ENCODE measurements at places on chromosomes 1 and 21.
A peak's percentile ranks its signal among the peaks of the same experiment; 100 is the strongest.

DNA sequence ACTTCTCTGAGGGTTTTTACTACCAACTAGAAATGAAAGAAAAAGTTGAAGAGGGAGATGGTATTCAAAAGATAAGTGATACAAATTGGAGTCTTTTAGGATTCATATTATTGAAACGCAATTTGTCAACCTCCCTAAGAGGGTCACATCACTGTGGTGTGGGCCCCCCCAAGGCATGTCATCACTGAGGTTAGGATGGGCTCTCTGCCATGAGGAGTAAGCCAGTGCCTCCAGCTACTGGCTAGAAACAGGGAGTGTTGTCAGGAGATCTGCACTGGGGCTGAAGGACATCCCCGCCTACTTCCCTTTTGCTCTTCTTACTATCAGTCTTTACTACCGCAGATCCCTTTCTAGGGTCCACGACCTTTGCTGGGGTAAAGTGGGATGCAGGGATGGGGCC, 25.9 kb downstream of the ITSN1 start:
- peak; percentile 22 for DNase-seq

GRCh38 chr21:44724926-44725325, 13.6 kb upstream of the TSPEAR start:
- DNase-seq = no peak

- no peak for DNase-seq
These were observed 197.9 kb downstream of the NCAM2 start for GRCh38 chr21:21196087-21196486.

- DNase-seq = no peak
These were observed 40.9 kb downstream of the PTGFRN start for GRCh38 chr1:116950517-116951199.

DNA sequence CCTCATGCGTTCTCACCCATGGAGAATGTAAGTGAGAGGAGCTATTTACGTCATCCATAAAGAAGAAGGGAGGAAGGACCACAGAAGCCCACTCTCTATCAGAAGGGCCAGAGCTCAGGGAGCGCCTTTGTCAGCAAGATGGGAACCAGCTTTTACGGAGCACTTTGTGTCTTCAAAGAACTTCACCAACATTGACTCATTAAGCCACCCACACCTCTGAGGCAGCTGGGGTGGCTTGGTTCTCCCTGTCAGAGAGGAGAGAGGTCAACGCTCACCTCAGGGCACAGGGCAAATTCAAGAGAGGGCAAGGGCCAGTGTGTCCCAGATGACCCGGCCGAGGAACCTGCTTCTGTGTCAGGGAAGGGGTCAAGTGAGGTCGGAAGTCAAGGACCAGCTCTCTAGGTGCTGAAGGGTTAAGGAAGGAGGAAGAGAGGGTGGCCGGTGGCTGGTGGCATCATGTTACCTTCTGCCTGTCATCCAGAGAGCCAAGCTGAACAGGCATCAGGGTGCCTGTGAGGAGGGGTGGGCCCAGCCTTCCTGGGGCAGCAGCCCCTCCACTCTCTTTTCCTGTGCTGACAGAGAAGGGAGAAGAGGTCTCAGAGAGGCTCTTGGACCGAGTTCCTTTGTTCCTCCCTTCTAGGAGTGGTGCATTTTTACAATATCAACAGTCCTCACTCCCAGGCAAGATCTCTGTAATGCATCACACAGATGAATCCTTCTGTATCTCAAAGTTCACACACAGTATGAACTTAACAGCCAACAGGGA, 109.0 kb downstream of the ETS2 start:
- DNase-seq = peak; percentile 39

GRCh38 chr1:60759291-60759690, 323.1 kb upstream of the NFIA start:
- DNase-seq = peak; percentile 3

DNA sequence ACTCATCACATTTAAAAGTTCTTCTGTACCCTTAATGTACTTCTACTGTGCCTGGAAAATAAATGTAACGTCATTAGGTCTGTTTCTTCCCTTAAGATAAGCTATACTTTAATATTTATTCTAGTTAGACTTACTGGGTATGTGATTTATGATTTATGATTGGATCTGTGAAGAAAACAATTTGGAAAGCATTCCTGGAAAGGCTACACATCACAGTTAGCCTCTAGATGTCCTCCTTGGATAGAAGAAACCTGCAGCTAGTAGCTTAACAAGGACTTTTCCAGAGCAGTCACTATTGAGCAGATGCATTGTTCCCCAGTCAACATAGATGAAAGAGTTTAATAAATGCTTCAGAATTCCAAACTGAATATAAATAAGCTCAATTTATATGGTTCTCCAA, 22.2 kb upstream of the ABL2 start:
- DNase-seq = peak; percentile 40

GRCh38 chr1:245621589-245621988, 466.8 kb downstream of the KIF26B start:
- peak; percentile 31 for DNase-seq

DNA sequence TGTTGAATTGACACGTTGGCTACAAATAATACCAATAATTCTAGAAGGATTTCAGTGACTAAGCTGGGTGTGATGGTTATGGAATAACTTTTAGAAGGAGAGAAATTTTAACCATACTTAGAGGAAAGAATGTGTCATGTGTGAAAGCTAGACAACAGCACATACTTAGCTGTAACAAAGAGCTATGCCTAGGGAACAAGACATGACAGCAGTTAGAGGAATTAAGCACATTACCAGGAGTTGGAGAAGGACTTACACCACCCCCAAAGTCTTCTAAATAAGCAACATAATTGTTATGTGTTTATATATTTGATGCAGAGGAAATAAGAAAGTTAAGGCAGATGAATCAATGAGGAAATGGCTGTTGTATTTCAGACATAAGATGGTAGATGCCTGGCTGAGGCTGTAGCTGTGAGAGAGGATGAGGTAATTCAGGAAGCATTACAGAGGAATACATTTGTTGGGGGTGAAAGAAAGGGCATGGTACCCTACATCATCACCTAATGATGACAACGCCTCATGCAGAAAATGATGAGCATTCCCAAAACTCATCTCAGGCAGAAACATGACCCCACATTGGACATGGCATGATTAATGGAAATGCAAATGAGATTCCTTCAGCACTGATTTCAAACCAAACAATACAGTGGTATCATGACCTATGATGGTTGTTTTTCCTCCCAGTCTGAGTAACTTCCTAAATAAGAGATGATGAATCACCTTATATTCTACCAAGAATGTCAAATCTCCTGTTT, 211.5 kb downstream of the LHX8 start:
- no peak for DNase-seq

DNA sequence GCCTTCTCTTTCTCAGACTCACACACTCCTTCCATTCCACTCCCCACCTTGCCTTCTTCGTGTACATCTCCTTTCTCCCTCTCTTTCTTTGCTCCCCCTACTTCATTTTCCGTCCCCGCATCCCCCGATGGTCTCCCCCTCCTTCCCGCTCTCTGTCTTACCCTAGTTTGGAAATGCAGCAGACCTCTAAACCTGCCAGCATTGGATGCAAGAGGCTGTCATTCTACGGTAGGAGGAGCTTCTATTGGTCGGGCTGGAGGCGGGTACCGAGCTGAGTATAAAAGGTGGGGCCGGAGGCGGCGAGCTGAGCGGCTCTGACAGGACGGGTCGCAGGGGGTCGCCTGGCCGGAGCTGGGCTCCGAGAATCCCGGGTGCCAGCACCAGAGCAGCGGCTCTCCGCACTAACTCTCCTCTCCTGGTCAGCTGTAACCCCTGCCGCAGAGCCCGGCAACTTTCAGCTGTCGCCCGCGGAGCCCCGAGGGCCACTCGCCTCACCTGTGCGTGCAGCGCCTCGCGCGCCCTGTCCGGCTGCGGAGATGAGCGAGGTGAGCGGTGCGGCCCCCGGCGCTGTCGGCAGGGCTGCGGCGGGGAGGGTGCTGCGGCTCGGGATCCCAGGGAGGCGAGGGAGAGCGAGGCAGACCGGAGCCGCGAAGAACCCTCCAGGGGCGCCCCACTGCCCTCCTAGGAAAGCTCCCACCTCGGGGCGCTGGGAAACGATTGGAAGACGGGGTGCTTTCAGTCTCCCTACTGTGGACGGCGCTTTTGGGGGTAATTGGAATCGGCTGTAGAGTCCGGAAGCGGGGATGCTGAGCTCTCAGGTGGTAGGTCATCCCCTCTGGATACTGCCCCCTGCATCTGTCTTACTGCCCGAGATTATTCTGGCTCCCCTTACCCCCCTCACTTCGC, at the start of gene PCP4L1:
TSS of gene PCP4L1 (plus strand) at position 307 of the 906 bp plus-strand sequence. CDS start at position 537, 230 bp downstream.
- peak; percentile 72 for DNase-seq

GRCh38 chr1:154182344-154183045, 9.4 kb downstream of the TPM3 start:
- DNase-seq = peak; percentile 97

DNA sequence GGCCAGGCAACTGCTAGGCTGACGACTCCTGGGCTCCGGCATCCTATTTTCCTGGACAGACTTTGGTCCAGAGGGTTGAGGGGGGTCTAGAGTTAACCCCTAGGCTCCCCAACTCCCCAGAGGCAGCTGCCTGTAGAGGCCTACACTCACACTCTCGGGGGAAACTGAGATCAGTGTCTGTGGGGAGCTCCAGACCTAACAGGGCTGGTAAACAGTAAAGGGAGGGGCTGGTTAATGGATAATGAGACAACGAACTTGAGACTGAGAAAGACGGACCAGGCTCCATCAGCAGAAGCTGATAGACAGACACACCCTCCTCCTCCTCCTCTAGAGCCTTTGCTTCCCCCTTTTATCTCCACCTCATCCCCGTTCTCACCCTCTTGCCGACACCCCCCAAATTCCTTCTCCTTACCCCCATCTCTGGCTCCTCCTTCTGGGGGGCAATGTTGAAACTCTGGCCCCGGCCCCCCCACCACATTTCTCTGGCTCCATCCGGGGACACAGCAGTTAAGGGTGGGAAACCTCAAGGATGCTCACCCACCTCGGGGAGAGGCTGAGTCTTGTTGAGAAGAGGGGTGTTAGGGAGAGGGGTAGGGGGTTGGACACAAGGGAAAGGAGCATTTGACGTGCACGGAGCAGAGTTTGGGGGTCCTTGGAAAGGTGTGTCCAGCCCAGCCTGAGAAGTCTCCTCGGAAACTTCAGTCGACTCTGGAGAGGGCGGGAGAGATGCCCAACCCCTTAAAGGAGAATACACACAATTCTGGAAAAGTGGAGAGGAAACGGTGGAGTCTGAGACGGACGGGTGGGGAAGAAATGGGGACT, at the start of gene MTMR11:
TSS of gene MTMR11 (minus strand) at position 710 of the 822 bp plus-strand sequence. CDS start at position 478, 232 bp downstream.
- peak; percentile 31 for DNase-seq

- DNase-seq = peak; percentile 71
These were observed 203.2 kb downstream of the SDCCAG8 start for GRCh38 chr1:243459059-243459458.

DNA sequence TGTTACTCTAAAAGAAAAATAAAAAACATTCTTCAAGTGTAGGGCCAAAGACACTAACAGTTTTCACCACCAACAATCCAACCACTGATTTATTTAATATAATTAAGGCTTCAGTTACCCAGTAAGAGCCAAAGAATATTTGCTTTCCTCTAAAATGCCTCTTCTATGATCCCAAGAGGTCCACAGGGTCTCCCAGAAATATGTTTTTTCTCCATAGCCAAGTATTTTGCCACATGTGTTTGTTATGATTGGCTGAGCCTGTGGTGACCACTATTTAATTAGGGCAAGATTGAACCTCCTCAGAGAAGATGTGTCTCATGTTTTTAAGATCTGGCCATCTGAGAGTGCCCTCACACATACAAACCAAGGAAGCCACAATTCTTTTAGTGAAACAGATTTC, 135.9 kb downstream of the TPR start:
- DNase-seq = no peak

DNA sequence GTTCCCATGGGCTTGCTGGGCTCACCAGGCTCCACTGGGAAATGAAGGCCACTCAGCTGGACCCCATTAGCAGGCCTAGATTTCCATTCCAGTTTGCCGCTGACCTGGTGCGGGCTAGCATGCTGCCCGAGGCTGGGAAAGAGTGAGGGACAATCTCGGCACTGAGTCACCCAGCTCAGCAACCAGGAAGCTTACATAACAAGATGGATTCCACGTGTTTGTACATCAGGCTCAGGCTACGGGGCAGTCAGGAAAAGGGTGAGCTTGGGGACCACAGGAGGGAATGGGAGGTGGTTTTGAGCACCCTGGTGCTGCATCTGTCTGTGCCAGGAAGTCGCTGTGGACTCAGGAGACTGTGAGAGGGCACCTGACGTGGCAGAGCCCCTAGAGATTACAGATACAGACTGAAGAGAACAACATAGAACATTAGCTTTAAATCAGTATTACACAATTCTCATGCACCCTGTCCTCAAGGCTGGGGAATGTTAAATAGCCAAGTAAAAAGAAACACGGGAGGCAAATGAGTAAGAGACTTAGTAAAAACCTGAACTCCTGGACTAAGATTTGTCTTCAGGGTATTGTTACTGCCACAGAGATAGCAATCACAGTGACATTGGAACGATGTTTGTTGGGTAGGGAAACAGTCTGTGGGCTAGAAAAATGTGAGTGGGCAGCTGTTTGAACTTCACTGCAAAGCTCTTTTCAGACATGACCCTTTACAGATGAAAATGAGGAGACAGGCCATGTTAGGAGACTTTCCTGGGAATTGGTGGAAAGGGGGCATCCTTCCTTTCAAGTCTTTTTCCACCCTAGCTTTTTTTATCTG, 51.1 kb downstream of the GLUL start:
- no peak for DNase-seq

DNA sequence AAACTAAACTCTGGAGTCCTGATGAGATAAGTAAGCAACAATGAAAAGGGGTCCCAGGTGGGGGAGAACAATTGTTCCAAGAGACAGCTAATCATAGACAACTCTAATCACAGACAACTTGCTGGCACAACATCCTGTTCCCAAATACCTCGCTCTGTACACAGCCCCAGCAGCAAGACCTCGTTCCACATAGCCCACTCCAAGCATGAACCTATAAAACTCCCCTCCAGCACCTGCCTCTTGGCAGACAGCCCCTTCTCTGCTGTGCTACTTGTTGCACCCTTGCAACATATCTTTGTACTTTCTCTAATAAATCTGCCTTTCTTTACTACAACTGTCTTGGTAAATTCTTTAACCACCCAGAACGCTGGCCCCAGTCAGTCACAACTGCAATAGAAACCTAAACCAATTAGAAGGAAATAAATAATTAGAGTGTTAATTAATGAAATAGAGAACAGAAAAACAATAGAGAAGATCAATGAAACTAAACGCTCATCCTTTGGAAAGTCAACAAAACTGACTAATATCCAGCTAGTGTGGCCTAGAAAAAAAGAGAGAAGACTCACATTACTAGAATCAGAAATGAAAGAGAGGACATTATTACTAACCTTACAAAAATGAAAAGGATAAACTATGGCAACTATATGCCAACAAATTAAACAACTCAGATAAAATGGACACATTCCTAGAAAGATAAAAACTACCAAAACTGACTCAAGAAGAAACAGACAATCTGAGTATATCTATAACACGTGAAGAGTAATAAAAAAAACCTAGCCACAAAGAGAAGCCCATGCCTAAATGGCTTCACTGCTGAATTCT, 36.1 kb downstream of the LRRC40 start:
- no peak for DNase-seq

DNA sequence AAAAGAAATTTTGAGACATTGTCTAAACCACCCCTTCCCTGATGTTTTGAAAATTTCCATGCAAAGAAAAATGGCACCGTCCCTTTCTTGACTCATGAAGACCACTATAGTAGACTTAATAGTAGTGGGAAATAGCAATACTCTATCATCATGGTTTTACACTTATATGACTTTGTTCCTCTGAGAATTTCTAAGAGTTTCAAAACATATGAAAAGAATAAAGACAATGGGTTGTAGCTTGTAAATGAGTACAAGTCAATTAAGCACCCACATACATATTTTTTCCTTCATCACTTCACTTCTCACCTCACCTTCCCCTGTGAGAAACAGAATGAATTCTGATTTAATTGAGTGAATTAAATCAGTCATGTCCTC, 151.7 kb downstream of the LYPLAL1 start:
- DNase-seq = no peak

Data from hematopoietic multipotent progenitor cell treated with erythropoietin and hydrocortisone succinate and interleukin-3 and kit ligand, for 4 days (in vitro differentiated cells).